ENCODE measurements at places on chromosomes 6 and 20.
A peak's percentile ranks its signal among the peaks of the same experiment; 100 is the strongest.

GRCh38 chr6:20182069-20182468 lies 30.2 kb downstream of the MBOAT1 start:
- DNase-seq, result no peak

DNA sequence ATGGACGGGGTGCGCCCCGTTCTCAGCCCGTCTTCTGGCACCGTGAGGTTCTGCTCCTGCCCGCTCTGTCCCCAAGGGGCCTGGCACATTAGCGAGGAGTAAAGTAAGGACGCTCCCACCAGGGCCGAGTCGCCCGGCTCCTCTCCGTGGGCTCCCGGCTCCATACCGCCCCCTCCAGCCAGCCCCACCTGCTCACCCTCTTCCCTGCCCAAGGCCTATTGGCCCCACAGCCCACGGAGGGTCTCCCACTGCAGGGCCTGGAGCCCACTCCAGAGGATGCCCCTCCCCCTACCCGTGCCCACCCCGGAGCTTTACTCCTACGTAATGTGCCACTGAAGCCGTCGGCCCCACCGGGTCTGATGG lies 47.5 kb upstream of the CHRNA4 start:
- DNase-seq, result no peak

- no peak for DNase-seq
These were observed 280.5 kb downstream of the SYNE1 start for GRCh38 chr6:152356662-152357061.

GRCh38 chr6:95286874-95287273 lies 290.5 kb upstream of the MANEA start:
- no peak for DNase-seq

DNA sequence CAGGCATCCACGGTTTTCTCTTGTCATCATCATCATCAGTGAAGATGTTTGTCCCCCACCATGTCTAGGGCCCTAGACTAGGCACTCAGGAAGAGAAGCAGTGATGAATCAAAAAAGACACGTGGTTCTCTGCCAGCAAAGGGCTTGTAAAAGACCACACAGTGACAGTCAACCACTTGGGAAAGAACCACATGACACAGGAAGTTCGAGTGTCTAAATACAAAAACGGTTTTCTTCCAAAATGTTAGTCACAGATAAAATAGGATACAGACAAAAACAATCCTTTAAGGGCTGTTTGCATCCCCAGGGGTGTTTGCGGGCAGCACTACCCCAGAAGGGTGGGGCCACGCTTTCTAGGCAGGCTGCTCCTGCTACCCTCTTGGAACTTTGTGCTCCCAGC lies 356.8 kb upstream of the AGPAT4 start:
- DNase-seq, result no peak

- no peak for DNase-seq
These were observed 53.0 kb upstream of the MLIP start for GRCh38 chr6:54058236-54058635.

- no peak for DNase-seq
These were observed 259.2 kb downstream of the ADGB start for GRCh38 chr6:146857980-146858347.

DNA sequence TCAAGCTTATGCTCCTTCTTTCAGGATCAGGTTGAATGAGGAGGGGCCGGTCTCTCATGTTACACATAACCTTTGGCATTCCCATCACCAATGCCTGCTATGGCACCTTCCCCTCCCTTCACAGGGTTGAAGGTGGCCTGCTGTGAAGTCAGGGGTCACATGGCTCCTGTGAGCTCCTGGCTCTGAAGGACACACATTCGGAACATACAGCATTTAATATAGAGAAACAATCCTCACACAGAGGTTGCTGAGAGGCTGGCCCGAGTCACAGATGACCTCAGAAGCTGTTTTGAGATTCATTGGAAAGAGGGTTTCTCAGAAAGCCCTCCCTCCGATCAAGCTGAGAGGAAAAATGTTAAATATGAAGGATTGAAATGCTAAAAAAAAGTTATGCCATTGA lies 82.1 kb downstream of the PSMG4 start:
- DNase-seq, result no peak

GRCh38 chr6:4362326-4362725 lies 227.0 kb upstream of the ECI2 start:
- DNase-seq, result no peak

- DNase-seq, result no peak
These were observed 529.1 kb upstream of the CITED2 start for GRCh38 chr6:139903411-139904157.

- DNase-seq, result no peak
These were observed 10.7 kb downstream of the AHCY start for GRCh38 chr20:34292496-34292895.

DNA sequence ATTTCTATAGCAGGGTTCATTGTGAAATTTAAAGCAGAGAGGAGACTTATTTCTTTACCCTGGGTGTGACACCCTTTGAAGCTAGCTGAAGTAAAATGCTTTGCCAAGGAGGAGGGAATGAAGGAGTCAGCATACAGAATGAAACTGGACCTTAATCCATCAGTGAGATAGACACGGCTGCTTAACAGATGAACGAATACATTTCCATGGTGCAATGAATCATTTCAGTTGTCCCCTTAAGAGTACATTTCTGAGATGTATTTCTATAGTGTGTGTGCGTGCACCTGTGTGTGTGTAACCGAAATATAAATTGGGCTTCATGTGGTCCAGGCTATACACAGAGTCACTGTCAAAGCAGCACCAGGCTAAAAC lies 73.8 kb upstream of the CD93 start:
- no peak for DNase-seq

GRCh38 chr6:112485120-112485826 lies 138.1 kb downstream of the RFPL4B start:
- no peak for DNase-seq

GRCh38 chr6:109236115-109237076 lies 141.1 kb downstream of the CEP57L1 start:
- peak; percentile 25 for DNase-seq

DNA sequence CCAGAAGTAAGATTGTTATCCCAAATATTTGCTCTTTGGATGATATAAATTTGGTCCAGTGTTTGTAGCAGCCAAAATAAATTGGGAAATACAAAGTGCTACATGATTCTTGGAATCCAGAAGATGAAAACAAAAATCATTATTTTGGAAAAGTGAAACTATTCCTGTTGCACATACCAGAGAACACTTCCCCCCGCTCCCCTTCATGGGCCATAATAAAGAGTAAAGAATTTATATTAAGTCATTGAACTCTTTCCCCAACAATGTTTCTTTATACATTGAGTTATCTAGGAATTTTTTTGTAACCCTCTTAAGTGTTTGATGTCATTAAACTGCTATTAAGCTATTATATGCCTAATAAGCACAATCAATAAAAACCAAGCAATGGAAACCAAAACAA lies 490.4 kb upstream of the HS3ST5 start:
- DNase-seq, result no peak

GRCh38 chr6:22647719-22648118 lies 78.4 kb downstream of the HDGFL1 start:
- no peak for DNase-seq

DNA sequence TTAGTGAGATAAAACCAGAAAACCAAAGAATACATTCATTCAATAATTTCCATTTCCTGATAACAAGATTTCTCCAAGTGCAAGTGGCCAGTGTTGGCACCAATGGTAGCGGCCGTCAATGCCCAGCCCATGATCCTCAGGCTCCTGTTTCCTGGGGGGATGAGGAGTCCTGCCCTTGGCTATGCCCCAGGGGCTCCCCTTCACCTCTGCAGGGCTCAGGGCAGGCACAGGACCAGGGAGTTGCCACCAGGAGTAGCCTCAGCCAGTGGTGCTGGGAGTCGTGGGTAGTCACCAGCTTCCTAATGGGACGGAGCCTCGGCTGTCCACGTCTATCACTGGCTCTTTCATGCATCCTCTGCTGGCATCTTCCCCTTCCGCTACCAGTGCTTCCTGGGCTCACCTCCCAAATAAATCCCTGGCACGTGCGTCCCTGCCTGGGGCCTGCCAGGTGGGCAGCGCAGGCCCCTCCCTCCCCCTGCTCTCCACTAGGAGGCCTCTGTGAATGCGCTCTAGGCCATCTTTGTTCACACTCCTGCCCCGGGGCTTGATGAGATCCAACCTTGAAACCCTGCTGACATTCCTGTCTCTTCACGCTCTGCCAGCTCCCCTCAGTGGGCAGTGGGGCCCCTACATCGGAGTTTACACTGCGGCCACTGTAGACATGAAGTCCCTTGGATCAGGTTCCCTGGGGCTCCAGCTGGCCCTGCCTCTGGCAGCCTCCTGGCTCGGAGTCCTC lies 215.7 kb downstream of the SYNDIG1 start:
- DNase-seq, result no peak

DNA sequence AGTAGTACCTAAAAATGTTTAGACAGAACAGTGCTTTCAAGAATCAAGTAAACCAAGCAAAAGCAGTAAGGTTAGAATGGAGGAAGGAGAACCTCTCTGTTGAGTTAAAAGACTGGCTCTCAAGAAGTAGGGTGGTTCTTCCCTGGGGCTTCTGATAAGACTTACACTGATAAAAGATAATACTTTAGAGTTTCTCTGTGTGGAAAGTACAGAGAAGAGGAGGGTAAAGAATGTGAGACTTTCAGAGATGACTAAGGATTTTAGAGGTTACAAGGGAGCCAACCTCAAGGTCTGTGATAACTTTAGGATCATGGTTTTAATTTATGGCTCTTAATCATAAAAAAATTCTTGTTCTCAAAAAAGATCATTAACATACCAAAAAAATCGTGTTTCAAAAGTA lies 30.9 kb upstream of the ALDH8A1 start:
- DNase-seq, result no peak

DNA sequence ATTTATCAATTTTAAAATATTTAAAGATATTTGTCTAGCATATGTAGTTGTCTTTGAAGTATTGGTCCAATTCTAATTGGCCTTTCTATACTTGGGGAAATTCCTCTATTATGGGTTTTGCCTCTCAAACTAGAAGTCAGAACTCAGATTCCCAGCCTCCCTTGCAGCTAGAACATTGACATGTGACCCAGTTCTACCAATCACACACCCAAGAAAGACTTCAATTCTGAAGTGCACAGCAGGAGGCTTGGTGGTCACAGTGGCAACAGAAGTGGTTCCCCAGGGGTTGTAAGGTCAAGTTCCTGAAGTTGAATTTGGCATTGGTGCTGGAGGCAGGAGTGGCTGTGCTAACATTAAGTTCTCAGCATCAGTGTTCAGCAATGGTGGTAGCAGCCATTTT lies 14.8 kb upstream of the FKBP5 start:
- no peak for DNase-seq

DNA sequence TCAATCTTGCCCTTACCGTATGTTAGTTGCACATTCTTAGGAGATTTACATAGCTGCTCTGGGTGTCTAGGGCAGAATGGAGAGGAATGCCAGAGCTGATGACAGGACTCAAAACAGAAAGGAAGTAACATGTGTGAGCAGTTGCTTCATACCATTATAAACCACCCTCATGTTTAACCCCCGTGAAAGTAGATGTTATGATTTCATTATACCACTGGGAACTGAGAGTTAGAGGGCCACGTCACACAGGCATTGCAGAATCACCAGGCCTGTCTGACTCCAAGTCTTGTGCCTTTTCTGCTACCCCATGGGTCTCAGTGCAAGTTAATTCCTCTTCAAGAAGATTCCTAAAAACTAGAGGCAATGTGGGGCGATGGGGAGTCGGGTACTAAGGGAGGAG lies 23.5 kb upstream of the SIM1 start:
- DNase-seq, result no peak

DNA sequence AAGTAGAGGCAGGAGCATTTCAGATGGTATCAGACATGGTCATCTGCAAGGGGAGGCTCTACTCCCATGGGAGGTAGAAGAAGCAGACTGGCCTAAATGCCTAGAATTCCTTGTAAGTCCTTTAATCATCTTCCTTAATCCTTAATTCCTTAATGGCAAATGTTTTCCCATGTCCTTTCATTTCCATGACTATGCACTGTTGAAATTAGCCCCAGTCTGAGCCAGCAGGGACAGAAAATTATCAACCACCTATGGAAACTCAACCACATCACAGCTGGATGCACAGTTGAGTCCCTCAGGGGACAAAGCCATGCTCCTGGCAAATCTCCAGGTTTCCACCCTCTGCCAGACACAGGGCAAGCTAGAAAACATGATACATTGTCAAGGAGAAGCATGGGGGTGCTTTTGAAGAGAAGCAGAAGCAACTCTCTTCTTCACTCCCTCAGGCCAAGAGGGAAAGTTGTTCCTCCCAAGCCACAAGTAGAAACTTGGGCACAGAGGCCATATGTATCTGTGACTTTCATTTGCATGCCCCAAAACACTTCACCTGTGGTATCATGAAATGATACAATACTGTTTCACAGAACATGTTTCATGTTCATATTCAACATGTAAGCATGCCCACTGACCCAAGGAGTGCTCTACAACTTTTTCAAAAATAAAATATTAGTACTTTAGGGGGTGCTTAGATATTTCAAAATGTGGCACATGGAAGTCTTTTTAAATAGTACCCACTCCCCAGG lies 683.6 kb downstream of the KIF16B start:
- DNase-seq, result no peak

GRCh38 chr6:38901802-38902522 lies 146.6 kb upstream of the GLP1R start:
- no peak for DNase-seq

DNA sequence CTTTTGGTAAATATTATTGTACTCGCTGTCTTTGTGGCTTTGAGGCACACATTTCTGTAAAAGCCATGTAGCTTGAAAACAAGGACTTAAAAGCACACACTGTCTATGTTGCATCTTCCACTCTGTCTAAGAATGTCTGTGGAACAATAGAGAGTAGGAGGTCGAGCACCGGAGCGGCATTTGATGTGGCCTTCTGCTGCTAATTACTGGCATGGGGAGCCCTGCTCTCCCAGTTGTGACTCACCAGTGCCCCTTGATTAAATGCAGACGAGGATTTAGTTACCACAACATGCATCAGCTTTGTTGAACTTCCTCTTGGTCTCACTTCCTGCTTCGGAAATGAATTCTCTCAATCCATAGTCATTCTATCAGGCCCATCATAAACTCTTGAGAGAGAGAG lies 680.7 kb upstream of the SLC35B3 start:
- DNase-seq, result no peak

DNA sequence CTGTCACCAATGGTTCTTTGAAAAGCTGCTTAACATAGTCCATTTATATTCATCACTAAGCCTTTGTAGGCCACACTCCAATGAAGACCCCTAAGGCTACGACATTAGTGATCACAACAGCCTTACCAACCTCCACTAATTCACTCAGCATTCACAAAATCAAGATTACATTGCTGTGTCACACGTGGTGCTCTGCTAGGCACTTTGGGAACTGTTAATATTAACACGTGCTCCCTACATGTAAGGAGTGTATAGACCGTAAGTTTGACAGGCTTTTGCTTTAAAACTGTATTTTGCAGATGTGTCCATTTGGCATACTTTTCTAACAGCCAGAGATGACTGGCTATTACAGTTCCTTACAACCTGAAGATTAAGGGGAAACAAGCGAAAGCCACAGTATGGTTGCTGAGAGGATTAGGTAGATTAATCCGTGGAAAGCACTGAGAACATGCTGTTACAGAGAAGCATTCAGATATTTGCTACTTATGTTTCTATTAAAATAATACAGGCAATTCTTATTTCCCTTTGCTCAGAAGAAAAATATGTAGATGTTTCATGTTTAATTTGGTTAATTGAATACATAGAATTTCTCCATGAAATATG lies 69.7 kb downstream of the SAMD3 start:
- DNase-seq, result no peak

GRCh38 chr6:124924333-124924759 lies 37.9 kb upstream of the RNF217 start:
- no peak for DNase-seq

- DNase-seq, result no peak
These were observed 64.3 kb downstream of the TTI1 start for GRCh38 chr20:37968841-37969401.

GRCh38 chr6:10030942-10031537 lies 383.8 kb downstream of the TFAP2A start:
- no peak for DNase-seq

All from stimulated activated CD4-positive, alpha-beta T cell treated with anti-CD3 and anti-CD28 coated beads, TNF-alpha, amount 100 ng/mL, for 24 hours (primary cell).